MV-4-11 (cell line): ENCODE measurements at places on chromosomes 6 and 20.

GRCh38 chr6:8075185-8075584 is 11.0 kb upstream of the BLOC1S5 start:
- peak; percentile 74 for DNase-seq

GRCh38 chr6:4870821-4871494 is 94.8 kb downstream of the CDYL start:
- no peak for DNase-seq

DNA sequence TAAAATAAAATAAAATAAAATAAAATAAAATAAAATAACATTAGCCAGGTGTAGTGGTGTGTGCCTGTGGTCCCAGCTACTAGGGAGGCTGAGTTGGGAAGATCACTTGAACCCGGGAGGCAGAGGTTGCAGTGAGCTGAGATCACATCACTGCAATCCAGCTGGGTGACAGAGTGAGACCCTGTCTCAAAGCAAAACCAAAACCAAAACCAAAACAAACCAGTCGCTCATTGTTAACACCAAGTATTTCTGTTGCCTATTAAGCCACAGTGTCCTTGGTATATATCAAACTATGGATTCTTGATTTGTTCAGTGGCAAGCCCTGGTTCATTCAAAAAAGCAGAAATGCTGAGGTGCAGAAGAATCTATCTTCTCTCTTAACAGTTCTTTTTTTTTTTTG is 65.7 kb downstream of the PYGB start:
- DNase-seq = no peak

GRCh38 chr6:143803769-143804568 is 39.2 kb upstream of the LTV1 start:
- DNase-seq = no peak

GRCh38 chr20:7790189-7790588 is 150.1 kb downstream of the HAO1 start:
- DNase-seq = no peak

- DNase-seq = no peak
Measured at GRCh38 chr20:20024942-20025341, 7.8 kb downstream of the NAA20 start.

DNA sequence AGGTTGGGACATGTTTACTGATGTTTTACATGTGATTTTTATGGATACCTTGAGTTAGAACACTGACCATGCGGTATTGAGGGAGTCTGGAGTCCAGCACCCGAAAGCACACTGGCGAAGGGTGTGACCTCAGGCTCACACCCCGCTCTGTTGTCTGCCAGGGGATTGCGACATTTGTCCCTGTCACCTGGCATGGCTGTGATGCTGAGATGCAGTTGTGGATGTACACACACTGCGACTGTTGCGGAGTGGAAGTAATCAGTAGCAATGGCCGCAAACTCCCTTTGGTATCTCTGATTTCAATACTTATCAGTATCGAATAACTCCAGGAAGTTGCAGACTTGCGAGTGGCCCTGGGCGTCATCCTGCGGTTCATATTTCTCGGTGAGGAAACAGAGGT is 43.2 kb downstream of the CDH4 start:
- DNase-seq = no peak

GRCh38 chr20:63531686-63532448 is 5.3 kb downstream of the PTK6 start:
- DNase-seq = no peak

DNA sequence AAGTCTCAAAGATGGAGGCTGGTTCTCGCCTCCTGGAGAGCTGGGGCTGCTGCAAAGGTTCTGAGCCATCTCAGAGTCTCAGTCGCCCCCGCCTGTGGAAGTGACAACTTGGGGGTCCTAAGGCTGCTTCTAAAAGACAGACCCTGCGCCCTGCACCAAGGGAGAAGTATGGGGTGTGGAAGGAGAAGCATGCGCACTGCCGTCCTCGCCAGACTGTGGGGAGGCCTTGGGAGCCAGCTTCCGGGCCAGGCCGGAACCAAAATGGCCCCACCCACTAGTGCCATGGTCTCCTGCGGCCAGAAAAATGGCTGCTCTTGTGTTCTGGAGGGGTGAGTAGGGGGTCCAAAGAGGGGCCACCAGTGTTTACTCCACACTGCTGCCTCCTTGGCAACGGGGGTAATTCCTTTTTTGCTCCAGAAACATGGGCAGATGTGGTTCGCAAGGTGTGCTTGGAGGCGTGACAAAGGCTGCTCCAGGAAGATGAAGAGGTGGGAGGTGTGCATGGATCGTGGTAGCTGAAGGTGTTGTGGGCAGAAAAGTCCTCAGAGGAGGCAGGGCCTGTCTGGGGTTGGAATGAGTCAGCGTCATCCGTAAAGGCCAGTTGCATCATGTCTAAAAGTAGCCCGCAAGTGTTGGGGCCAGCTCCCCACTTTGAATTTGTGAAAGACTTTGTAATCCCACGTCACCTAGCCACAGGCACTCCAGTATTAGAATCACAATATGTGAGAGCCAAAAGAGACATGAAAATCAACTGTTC is 329.8 kb upstream of the SOX4 start:
- DNase-seq = peak; percentile 85

- peak; percentile 34 for DNase-seq
Measured at GRCh38 chr6:6105472-6106036, 98.8 kb upstream of the NRN1 start.

- DNase-seq = peak; percentile 95
Measured at GRCh38 chr6:117118490-117118889, 146.9 kb upstream of the VGLL2 start.
